ENCODE measurements at places on chromosomes 16 and 17.

DNA sequence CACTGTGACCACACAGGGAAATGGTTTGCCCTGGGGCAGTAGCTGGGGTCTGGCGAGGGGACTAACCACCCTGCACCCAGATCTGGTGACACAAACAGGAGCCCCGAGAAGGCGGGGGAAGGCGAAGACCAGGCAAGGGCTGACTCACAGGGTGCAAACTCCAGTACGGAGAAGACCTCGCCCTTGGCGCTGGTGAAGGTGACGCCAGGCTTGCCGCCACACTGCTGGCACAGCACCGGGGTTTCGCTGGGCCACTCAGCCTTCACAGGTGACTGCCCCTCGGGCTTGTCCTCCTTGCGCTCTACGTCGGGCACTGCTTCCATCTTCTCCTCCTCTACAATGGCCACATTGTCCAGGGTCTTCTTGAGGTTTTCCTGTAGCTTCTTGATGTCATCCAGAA is 11.6 kb downstream of the SPHK1 start:
- no peak for DNase-seq

GRCh38 chr16:66364117-66364958 is 2.2 kb upstream of the CDH5 start:
- no peak for DNase-seq

DNA sequence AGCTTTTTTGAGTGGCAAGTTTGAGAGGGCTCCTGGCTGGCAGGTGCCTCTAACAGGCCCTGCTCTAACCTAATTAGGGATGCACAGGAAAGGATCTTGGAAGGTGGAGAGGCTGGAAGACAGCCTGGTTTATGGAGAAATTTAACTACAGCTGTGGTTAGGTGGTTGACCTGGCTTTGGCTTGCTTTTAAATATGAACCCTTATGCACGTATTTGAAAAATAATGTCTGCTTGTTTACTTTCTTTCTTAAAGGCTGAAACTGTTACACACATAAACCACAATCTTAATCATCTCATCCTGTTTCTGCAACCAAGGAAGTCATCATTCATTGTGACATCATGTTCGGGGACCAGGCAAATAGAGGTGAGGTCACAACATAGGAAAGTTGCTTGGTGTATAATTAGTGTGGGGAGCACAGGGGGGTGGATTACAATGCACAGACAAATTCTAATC is 23.1 kb upstream of the DHRS13 start:
- peak; percentile 9 for DNase-seq

GRCh38 chr16:50121278-50121677 is 31.8 kb upstream of the TENT4B start:
- no peak for DNase-seq

- no peak for DNase-seq
Measured at GRCh38 chr17:3802461-3803307, 1.7 kb upstream of the ITGAE start.

GRCh38 chr17:12545877-12546513 is 119.7 kb upstream of the MYOCD start:
- DNase-seq = no peak

DNA sequence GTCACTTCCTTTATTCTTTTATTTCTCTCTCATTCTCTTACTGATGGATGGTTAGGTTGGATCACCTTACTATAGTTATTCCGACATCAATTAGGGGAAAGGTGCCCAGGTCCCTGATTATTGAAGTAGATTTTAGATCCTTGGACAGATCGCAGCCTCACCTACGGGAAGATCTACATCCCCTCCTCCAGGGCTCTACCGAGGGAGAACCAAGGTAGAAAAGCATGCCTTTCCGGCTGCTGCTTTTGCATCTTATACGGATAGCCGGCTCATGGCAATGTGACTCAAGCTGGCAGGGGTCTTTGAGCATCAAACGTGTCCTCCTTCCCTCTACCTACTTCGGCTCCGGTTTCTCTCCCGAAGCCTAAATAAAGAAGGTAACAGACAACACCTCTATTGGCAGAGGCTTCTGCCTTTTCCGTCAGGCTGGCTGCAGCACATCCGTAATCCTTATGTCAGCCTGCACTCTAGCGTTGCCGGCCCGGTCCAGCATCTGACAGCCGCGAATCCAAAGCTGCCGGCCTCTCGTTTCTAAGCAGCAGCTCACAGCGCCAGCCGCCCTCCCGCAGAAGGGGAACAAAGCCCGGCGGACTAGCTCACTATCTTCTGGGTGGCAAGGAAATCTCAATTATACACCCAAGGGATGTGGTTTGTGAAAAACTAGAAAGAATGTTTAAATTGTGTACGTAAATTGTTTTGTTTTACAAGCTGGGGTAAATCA is 46.9 kb downstream of the IRX6 start:
- no peak for DNase-seq

DNA sequence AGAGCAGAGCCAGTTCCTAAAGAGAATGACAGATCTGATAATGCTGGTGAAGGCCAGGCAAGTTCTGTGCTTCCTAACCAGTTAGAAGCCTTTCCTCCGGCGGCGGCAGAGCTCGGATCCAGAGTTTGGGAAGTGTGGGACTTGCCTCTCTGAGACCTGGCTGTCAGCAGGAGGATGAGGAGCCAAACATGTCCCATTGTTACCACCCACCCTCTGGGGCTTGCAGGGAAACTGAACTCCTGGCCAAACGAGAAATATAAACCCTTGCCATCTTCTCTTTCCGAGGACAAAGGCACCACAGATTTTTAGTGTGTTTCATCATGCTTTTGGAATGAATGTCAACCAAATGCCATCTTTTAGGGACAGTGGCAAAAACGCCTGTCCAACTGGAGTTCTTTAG is 80.2 kb upstream of the SMURF2 start:
- no peak for DNase-seq

DNA sequence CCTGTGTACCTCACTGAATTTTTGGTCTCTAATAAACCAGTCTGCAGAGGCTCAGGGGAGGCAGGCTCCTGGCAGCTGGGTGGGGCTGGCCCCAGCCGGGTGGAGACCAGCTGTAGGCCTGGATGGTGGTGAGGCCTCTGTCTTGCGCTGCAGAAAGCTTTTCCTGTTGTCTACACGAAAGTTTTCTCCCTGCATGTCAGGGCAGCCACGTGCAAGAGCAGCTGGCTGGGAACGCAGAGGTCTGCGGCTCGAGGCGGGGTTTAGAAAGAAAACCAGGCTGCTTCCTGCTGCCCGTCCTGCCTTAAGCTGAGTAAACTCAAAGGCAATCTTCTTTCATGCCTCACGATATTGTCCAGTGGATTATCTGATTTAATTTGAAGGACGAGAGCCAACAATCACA is 2.4 kb downstream of the SERPINF1 start:
- peak; percentile 18 for DNase-seq
